ENCODE measurements at places on chromosomes 7 and 10.

- DNase-seq, result no peak
Observed at GRCh38 chr7:71633551-71634008, 501.6 kb downstream of the GALNT17 start.

DNA sequence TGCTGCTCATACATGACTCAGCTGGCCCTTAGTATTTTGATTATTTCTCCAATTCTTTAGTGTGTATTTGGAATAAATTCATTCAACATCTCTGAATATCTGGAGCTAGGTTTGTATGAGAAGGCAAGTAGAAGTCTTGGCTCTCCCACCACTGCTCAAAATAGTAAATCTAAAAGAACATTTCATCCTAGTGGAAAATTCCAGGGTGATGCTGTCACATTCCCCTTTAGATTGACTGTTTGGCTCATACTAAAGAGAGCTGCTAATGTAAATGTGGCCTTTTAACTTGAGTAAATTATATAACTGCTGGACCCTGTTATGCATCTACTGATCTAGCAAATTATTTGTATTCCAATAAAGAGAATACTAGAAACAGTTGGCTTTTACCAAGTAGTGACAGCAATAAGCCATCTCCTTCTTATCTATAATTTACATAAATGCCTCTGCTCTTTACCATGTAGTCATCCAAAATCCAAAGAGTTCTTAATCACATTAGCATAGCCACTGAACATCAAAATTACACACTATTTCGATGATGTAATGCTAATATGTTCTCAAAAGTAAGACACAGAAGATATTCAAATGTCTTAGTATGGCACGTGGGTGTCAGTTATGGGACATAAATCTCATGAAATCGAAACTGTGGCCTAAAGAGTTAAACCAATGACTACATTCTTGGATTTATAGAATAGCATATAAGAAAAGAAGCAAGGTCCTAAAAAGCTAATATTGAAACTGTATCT lies 86.9 kb upstream of the KCND2 start:
- no peak for DNase-seq

DNA sequence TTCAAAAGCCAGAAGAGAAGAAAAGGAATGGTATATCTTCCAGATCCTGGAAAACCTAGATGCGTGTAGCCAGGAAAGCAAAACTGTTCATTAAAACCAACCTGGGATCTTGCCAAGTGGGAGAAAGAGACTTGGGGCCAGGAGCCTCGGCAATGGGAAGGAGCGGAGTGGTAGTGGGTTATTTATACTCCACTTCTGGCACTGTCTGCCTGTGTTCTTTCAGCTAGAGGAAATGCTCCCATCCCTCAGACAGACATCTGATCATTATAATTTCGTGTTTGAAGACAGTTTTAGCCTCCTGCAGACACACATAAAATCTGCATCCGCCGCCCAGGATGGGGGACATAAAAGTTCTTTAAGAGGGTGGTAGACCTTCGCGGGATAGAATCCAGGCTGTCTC lies 421.6 kb downstream of the RPS24 start:
- DNase-seq, result no peak

DNA sequence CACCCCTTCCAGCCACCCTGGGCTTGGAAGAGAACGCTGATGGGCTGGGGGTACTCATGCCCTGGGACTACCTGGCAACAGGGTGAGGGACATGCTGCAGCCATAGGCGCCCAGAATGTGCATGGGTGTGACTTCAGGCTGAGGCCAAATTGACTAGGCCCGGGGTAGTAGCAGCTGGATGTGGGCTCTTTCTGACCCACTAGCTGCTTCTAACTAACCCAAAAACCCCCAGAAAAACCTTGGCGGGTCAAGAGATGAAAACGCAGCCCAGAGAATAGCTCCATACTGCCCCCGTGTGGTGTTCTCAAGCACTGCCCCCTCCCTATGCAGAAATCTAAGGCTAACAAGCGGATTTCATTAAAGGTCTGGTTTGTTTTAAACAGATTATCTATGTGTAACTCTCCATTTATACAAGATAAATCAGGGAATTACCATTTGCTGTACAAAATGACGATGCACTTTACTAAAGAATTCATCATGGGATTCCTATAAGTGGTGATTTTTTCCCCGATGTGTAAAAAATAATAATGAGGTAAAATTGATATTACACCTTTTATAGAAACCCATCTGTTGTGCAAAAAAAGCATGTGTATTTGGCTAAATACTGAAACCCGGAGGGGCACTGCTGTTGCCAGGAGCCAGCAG lies 4.2 kb downstream of the SMARCD3 start:
- DNase-seq, result peak; percentile 32

GRCh38 chr10:121062115-121062514 lies 211.0 kb downstream of the WDR11 start:
- DNase-seq, result peak; percentile 18

DNA sequence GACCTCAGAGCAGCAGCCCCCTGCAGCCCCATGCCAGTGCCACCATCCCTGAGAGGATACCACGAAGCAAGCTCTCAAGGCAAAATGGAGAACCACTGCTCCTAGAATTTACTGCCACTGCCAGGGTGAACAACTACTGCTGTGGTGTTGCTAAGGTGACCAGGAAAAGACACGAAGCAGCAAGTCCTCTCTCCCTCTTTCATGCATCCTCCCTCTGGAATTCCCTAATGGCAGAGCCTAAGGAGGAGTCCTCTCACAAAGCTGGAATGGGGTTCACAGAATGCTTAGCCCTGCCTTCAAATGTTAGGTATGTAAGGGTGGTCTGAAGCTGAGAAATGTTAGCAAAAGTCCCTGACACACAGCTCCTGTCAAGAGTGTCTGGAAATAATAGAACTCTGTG lies 35.8 kb upstream of the NPSR1 start:
- no peak for DNase-seq

Measured in inflammatory macrophage treated with lipopolysaccharide for 1 hour (primary cell).